ENCODE measurements at places on chromosomes 2 and 18.

DNA sequence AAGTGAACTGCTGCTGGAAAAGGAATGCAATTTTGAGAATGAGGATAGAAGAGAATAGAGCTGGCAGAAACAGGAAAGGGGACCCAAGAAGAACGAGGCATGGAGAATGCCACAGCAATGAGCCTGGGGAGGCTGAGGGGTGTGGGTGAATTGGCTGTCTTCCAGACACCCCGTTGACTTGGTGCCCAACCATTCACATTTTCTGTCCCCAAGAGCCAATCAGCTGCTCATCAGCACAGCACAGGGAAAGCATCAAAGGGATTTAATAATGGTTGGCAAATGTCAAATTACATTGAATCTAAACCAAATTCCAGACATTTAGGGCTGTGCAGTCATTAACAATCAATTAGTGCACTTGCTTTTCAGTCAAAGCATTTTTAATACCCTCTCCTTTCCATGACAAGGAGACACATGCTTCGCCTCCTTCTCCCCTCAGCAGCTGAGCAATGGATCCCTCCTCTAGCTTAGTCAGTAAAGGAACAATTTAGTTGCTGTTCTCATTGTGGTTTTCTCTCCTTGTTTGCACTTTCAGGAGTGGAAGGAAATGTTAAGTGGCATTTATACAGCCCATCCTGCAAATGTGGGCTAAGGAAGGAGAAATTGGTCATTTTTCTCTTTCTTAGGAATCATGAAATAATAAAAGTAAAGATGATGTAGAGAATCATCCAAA lies 98.8 kb downstream of the KLF7 start:
- no peak for DNase-seq

DNA sequence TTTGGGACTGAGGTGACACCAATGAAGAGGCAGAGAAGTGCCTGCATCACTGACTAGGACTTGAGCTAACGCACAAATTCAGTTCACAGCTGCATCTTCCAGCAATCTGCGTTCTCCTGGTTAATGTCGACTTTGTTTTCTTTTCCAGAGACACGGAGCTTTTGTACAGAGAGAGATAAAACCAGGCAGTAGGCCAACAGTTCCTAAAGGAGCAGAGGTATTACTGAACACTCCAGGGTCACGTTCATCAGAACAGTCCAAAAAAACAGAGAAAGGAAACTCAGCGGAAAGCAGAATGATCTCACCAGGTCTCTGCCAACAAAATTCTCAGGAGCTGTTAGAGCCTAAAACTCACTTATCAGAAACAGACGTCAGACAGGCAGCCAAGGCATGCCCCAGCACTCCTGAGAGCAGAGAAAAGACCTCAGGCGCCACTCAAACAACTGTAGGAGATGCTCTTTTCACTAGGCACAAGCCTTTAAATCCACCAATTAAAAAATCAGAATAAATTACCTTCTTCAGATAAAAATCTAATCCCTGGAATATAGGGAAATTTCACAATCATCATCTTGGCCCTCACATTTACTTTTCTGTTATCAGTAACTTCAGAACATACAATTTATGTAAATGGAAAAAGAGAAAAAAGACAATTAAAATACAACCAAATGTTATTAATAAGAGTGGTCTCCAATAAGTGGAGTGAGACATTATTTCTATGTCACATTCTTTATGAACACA lies 95.9 kb upstream of the SPTBN1 start:
- peak; percentile 87 for DNase-seq

- DNase-seq: no peak
Measured at GRCh38 chr18:23279931-23280330, 144.6 kb downstream of the CABLES1 start.

DNA sequence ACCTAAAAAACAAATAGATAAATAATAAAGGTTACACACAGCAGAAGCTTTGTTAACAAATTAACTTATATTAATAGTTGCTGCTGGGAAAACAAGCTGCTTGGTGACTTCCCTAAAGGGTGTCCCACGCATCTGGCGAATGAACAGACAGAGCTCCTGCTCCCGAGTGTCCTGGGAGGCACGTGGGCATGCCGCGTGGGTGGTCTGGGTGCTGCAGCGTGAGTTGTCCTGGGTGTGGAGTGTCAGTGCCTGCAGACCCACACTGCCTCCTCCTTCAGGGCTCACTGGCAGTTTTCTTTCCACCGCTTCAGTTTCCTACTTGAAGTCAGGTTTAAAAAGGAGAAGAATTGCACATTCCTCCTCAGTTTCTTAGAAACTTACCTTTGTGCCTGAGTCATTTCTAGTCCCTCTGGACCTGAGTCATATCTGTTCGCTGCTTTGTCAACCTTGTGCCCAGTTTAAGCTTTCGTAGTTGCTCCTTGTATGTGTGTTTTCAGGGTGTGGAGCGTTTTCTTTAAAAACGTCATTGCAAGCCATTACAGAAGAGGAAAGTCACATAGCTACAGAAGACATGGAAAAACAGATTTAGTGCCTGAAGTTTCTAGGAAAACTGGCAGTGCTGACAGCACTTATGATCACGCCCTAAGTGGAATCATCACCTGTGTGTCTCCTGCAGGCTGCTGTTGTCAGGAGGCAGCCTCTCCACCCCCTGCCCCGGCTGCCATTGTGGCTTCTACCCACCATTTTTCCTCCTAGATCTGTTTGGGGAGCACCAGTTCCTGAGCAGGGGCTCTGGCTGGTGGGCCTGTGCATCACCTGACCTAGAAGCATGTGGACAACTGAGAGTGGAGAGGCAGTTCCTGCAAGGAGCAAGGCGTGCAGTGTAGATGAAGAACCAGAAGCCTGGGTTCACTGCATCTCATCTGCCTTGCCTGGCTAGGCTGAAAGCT lies 24.5 kb downstream of the IMPA2 start:
- DNase-seq: peak; percentile 76

GRCh38 chr2:352696-353095 lies 64.8 kb upstream of the ALKAL2 start:
- DNase-seq: no peak

DNA sequence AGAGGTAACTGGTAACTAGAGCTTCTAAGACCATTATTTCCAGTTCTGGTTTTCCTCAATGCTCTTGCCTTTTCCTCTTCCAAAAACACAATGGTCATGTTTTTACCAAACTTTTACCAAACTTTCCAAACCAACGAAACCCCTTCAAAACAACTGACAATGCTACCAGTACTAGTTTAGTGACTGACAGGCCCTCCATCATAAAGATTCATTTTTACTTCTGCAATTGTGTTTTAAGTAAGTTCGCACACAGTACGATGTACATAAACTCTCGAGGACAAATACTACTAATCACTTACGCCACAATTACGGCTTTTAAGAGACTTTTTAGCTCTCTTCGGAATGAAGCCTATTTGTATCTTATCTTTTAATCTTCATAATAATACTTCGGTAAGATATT lies 900 bp downstream of the C18orf32 start:
- no peak for DNase-seq
